PC-9 (cell line): ENCODE measurements at places on chromosomes 4 and X. TPM values are rescaled to one million over a fixed set of nuclear protein-coding genes. Genes with fewer than 3 reads are reported as not detected.

Gene FAM9C
- total RNA-seq: not detected in 2 replicates

Gene UGT2B11
- total RNA-seq: not detected in 2 replicates

Gene BMP3
- 0.41 and 0.50 TPM in 2 replicates for total RNA-seq

Gene VCX
- total RNA-seq: 0.57 and 1.5 TPM in 2 replicates

Gene NAT8L
- 2.1 and 4.1 TPM in 2 replicates for total RNA-seq

Gene MMRN1
- total RNA-seq: not detected in 2 replicates

Gene C4orf54
- 0.22 and 0.23 TPM in 2 replicates for total RNA-seq
